ENCODE measurements at places on chromosomes 7 and 10.

GRCh38 chr7:129376076-129376777, 58.0 kb upstream of the STRIP2 start:
- peak; percentile 61 for DNase-seq

- DNase-seq, result no peak
Measured at GRCh38 chr10:21090609-21091082, 193.5 kb upstream of the NEBL start.

- DNase-seq, result no peak
Measured at GRCh38 chr10:109247814-109248213, 675.5 kb downstream of the XPNPEP1 start.

DNA sequence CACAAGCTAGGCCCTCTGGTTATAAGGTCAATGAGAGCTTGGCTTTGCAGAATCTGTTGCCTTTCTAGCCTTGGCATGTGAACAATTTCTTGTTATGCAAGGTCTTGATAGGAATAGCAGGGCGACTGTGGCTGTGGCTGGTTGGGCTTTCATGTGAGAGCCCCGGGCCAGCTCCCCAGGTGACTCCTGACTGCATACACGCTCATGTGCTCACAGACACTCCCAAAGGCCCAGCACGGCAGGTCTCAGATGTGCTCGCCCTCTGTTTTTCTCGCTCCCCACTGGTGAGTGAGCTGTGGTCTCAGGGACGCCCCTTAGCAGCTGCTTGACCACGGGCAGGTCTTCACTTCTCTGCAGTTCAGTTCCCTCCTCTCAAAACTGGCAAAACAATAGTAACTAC, 37.1 kb upstream of the ZNF32 start:
- peak; percentile 45 for DNase-seq

DNA sequence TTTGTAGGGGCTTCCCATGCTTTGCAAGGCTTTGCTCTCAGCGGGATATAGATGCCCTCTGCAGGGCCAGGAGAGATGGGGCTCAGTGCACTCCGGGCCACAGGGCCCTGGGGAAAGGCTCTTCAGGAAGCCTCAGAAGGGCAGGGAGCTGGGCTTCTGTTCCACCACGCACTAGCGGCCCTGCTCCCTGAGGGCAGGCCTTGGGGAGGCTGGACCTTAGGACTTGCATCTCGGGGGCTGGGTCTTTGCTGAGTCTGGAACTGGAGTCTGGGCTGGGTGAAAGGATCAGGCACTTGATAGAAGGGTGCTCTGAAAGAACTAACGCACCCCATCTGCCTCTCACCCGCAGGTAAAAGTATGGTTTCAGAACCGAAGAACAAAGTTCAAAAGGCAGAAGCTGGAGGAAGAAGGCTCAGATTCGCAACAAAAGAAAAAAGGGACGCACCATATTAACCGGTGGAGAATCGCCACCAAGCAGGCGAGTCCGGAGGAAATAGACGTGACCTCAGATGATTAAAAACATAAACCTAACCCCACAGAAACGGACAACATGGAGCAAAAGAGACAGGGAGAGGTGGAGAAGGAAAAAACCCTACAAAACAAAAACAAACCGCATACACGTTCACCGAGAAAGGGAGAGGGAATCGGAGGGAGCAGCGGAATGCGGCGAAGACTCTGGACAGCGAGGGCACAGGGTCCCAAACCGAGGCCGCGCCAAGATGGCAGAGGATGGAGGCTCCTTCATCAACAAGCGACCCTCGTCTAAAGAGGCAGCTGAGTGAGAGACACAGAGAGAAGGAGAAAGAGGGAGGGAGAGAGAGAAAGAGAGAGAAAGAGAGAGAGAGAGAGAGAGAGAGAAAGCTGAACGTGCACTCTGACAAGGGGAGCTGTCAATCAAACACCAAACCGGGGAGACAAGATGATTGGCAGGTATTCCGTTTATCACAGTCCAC, 5.4 kb downstream of the EMX2 start:
- no peak for DNase-seq

DNA sequence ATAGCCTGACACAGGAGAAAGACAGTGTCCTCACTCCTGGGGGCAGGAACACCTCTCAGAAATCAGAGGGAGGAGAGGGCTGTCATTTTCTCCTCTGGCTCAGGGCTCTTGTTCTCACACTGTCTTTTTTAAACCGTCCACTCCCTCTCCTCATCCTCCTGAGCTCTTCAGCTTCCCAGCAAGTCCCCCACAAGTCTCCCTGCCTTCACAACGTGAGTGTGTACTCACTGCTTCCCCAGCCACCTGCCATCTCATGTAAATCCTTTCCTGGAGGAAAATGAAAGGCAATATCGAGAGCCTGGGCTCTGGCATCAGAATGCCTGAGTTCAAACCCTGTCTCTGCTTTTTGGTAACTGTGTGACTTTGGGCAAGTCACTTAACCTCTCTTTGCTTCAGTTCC, 5.7 kb downstream of the LLCFC1 start:
- DNase-seq, result no peak

DNA sequence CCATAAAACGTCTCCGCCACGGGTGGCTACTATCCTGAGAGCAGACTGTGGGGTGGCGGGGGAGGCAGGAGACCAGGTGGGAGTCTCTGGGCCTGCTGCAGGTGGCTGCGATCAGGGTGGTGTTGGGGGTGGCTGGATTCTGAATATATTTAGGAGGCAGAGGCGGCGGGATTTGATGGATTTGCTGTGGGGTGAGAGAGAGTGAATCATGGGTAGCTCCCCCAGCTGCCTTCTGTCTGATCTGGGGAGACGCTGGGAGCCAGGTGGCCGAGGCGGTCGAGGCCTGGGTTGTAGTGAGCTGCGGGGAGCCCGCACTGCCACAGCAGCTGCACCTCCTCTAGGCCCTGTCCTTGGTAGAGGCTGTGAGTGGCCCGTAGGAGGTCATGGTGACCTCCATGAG, 48.2 kb upstream of the PFKFB3 start:
- DNase-seq, result no peak

Measured in stomach (tissue), 19 donors.